ENCODE measurements at places on chromosomes 3 and 15. TPM values are rescaled to one million over a fixed set of nuclear protein-coding genes. Genes with fewer than 3 reads are reported as not detected.

The LMAN1L gene
- total RNA-seq, result 72.9 TPM

The DNAH1 gene
- 4.4 TPM for total RNA-seq

The ADPGK gene
- 18.2 TPM for total RNA-seq

The PAK6 gene
- total RNA-seq, result 10.1 TPM

The P3H2 gene
- total RNA-seq, result 4.0 TPM

The SNTN gene
- not detected for total RNA-seq

The INSYN1 gene
- total RNA-seq, result 79.3 TPM

- DNase-seq, result peak; percentile 24
Observed at GRCh38 chr15:68252925-68253534, 23.5 kb upstream of the CLN6 start.

- peak; percentile 61 for DNase-seq
Observed at GRCh38 chr3:129045675-129046036, 14.9 kb upstream of the GP9 start.

DNA sequence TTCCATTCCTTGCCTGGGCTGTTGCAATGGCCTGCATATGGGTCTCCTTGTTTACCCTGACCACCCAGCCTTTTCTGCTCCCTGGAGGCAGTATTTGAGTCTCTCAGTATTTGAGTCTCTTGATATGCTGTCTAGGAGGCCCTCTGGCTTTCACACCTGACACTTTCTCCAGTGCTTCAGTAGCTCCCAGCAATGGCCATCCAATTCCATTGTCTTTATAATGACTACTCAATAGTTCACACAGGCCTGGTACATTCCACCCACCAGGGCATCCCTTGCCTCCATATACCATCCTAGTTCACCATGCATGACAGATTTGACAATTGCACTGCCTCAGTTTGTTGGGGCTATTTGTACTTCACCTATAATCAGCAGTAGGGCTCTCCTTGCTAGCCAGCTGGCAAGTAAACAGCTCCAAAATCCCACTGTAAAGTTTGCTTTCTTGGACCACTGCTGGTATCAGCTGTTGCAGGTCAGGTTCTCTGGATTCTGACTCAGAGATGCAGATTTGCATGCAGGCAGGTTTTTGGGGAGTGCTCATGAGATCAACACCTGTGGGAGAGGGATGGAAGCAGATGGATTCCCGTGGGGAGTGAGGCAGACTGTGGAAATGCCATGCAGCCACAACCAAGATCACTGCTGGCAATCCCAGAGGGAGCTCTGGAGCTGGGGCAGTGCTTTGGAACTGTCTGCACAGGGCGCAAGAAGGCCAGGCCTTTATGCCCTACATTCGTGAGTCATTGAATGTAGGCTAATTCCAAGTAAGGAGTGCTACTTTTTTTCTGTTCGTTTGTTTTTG, 19.1 kb upstream of the XIRP1 start:
- no peak for DNase-seq

DNA sequence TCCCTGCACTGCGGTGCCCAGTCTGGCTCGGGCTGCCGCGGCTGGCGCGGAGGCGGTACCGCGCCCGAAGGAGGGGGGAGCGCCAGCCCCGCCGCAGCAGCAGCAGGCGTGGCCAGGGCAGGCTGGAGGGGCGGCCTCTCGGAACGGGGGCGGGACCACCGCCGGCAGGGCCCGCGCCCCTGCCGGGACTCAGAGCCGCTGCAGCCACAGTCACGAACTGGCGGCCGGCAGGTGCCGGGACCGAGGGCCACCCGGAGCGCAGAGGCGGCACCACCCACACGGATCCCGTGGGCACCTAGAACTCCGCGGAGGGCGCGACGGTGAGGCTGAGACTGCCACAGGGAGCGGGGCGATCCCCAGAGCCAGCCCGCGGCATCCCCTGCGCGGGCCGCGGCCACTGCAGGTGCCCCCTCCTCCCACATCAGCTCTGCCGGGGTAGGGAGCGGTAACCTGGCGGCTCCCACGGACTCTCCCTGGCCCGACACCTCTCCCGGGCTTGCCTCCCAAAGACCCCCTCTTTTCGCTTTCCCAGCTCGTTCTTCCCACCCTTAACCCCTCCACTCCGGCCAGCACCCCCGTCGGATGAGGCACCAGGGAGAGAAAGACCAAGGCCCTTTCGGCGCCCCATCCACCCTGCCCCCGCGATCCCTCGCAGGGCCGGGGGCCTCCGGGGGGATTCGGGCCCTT, at the start of gene VWA5B2:
TSS of gene VWA5B2 (plus strand) at position 192 of the 687 bp plus-strand sequence. CDS start 944 bp downstream, outside the sequence.
- DNase-seq, result peak; percentile 72

GRCh38 chr3:81871358-81872155, 110.1 kb upstream of the GBE1 start:
- DNase-seq, result no peak

DNA sequence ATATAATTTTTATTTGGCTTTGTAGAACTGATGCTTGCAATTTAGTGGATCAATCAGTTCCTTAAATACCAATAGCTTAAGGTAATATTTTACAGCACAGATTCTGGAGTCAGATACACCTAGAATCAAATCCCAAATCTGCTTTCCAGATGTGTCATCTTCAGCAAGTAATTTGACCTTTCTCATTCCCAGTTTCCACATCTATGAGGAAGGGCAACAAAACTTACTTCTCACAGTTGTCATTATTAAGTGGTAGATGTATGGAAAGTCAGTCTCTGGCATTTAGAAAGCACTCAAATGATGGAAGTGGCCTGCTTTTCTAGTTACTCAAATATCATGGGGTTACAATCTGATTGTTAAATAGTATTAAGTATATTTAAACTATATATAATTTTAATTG, 767.0 kb downstream of the CADM2 start:
- no peak for DNase-seq

DNA sequence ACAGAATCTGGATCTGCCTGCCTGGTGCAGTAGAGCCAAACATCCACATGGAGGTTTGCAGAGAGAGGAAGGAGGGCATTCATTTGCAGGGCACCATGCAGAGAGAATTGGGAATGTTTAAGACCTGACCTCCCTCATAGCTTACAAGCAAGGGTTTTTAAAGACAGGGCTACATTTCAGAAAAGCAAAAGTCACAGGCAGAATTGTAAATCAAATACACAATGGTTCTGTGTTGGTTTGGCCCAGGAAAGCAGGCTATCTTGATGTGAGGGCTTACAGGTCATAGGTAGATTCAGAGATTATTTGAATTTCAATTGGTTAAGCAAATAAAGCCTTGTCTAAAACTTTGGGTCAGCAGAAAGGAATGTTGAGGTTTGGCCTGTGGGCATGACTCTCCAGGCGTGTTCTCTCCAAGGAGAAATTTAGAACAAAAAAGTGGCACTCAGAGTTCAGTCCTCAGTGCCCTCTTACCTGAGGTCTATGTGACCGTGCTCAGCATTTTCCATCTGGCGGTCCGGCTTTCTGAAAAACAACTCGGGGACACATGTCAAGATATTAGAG, 91.5 kb downstream of the CD47 start:
- DNase-seq, result no peak

DNA sequence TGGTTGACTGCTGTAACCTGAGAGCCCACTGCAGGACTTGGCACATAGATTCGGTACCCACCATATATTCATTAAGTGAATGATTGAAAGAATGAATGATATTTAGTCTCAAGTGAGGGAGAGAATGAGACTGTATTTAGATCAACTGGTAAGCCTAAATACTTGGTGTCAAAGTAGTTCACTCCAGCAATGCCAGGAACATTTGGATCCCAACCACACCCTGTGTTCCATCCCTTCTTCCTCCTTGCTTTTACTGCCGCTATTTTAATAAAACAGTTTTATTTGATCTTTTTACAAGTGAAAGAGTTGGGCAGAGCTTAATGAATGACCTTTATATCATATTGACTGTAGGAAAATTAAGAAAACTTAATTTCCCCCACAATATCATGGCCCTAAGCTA, 473.6 kb upstream of the CBLB start:
- no peak for DNase-seq

DNA sequence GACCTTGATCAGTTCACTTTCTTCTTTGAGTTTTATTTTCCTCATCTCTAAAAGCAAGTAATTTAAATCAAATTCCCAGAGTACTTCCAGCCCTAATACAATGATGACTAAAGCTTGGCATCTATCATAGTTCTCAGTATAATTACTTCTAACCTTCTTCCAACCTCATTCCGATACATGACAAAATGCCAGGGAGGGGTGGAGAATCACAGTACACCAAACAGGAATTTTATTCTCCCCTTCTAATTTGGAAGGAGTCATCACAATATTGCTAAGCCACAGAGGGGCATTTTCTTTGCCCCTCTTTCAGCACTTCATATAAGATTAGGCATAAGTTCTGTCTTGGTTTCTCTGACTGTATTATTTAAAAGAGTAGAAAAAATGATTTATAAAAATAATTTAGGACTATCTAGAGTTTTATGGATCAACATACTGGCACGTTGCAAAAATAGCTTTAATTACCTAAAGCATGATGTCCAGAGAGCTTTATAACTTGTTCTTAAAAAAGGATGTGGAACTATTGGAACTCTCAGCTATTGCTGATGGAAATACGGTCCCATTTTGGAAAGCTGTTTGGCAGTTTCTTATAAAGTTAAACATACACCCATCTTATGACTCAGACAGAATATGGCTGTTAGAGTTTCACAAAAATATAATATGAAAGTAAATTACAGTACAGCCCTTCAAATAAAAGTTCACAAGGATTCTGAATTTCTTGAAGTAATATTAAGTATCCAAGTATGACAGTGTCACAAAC, 86.9 kb upstream of the UBE2E2 start:
- DNase-seq, result no peak

GRCh38 chr3:43290956-43291355, 4.6 kb downstream of the SNRK start:
- DNase-seq, result no peak

DNA sequence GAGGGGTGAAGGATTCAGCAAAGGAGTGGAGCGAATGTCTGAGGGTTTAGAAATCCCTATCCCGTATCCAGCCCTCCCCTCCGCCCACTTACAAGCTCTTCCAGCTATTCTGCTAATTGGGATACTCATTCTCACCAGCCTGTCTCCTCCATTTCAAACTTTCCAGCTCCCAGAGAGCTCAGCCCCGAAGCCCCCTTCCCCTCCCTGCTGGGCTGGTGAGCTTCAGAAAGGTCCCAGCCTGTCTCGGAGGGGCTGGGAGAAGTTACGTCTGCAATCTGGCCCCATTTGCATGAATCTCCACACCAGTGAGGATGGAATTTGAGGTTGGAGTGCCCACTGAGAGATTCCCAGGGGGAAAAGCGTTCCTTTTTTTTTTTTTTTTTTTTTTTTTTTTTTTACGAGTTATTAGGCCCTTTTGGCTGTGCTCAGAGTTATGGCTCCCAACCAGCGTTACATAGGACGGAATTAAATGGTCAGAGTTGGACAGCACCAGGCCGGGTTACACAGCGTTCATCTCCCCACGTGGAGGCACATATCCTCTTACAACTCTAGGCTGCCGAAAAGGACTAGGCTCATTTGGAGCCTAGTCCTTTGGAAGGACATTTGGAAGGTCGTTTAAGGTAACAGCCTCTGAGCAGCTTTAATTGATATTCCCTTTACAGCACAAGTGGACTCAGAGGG, 34.6 kb downstream of the FGD5 start:
- DNase-seq, result no peak

GRCh38 chr15:52236013-52236412, 44.8 kb upstream of the GNB5 start:
- DNase-seq, result peak; percentile 72

- no peak for DNase-seq
Observed at GRCh38 chr15:35505141-35505540, 40.8 kb downstream of the DPH6 start.

All from left cardiac atrium (tissue), 4 donors.